ENCODE measurements at places on chromosomes 3 and 15.

GRCh38 chr3:72012363-72012762, 227.4 kb upstream of the PROK2 start:
- DNase-seq: no peak

DNA sequence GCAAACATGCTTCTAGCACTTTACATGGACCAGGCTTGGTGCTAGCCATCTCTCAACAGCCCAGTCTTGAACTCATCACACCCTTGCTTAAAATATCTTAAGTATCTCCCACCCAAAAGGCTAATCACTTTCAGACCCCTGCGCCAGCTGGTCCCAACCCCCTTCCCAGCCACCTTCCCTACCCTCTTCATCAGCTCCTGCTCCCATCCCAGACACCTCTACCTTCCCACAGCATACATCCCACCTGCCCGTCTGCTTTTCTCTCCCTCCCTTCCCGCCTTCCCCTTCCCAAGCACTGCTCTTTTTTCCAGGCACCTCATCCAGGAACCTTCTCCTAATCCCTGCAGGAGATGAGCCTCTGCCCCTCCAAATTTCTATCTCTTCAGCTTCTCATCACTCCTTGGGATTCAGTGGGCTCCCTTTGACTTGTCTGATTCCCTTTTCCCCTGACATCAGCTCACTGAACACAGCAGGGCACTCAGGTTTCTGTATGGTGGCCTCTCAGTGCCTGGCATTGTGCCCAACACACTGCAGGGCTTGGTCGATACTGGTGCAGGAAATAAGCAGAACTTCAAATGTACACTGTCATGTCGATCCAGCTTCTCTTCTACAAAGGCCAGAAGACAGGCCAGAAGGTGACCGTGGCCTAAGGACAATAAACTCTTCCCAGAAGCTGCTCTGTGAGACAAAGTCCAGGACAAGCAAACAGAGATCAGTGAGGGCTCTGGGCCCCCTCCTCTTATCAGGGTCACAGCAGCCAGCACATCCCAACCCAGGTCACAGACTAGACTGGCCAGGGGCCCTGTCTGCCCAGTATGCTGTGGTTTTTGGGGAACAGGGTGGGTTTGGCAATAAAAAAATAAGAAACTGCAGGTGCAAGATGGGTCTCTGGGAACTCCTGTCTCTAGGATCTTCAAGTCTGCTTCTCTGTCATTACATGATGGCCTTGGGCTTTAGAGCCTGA, 2.2 kb upstream of the ITIH1 start:
- DNase-seq: no peak

GRCh38 chr3:60144071-60144470, 1094.2 kb upstream of the CFAP20DC start:
- no peak for DNase-seq

DNA sequence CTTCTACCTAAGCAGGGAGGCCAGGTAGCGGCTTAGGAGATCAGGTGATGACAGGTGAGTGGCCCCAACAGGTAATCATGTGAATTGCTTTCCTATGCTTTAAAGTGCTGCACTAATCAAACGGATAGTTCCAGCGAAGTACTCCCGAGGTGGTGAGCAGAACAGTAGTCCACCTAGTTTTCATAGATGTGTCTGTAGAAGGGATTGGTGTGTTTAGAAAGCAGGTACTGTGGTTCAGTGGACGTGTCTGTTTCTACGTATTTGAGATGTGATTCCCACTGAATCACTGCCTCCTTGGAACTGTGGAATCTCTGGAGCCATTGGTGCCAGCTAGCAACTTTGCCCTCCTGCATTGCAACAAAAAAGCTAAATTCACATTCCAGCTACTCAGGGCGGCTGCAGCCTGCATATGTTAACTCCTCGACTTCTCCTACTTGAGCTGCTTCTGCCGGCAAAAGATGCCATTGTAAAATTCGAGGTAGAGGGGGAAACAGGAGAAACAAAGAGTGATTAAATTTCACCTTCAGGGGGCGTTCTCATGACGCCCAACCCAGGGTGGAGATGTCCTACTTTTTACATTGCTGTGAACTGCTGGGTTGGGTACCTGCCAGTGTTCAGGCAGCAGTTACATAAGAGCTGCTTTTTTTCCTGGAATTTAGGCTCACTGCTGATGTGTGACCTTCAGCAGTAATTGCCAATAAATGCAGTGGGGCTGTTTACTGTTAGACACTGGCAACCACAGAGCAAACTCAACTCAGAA, 227.3 kb downstream of the ITPR1 start:
- DNase-seq: no peak

GRCh38 chr3:140469491-140469890, 208.4 kb upstream of the TRIM42 start:
- no peak for DNase-seq

GRCh38 chr3:196423044-196423781, 9.0 kb downstream of the UBXN7 start:
- no peak for DNase-seq

DNA sequence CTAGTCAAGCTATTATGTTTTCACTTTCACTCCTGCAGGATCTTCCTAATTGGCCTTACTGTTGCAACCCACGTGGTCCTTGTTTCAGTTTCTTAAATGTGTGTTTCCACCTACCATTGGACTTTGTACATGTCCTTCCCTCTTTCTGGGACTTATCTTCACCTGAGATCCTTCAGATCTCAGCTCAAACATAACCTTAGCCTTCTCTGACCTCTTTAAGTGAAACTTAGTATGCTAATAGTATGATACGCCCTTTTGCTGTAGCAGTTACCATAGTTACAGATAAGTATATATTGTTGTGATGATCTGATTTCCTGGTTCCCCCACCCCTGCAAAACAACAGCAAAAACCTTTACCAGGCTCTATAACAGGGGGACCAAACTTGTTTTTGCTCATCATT, 35.2 kb downstream of the U2SURP start:
- DNase-seq: no peak

DNA sequence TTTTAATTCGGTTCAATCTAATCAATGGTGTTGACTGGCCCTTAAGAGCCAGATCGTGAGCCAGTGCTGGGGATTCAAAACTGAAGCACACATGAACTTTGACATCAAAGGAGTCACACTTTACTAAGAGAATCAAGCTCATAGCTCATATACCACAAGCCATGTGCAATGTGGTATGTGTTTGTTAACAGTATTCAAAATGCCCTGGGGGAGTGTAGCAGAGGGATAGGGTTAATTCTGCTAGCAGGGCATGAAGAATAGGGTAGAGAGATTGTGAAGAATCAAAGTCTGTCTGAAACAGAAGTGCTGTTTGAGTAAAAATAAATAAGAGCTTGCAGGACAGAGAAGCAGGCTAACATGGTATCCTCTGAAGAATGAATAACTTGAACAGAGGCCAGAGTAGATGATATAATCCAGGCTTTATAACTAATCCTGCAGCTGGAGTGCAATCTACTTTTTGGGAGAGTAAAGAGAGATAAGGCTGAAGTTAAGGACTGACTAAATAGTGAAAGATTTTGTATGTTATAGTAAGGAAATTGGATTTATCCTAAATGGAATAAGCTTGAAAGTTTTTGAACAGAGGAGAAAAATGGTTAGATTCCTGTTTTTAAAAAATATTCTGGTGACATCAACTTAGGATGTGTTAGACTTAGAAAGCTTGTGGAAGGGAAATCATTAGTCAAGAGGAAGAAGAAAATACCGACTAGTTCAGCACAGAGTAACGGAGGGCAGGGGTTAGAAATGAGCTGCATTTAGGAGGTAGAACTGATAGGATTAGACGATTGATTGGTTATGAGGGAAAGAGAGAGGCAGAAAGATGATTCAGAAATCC, 292.0 kb downstream of the NFKBIZ start:
- DNase-seq: no peak

Measured in Kasumi-1 (cell line).